Stimulated activated CD8-positive, alpha-beta memory T cell treated with anti-CD3 and anti-CD28 coated beads, Interleukin-7, amount 100 ng/mL, for 4 hours (primary cell): ENCODE measurements at places on chromosomes 12 and 14.

DNA sequence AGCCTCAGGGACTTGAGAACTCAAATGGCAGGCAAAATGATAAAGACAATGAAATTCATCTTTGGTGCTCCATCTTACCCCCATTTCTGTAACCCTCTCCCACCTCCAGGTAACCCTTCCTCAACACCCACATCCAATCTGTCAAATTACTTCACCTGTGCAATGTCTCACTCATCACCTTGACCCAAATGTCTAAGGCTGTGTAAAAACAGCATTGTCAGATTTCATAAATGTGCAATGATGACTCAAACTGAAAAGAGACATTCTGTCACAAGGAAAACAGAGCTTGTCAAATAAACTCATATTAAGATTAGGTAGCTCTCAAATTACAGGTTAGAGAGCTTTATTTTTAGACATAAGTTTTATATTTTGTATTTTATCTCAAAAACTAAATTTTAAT is 19.9 kb upstream of the COCH start:
- no peak for DNase-seq

GRCh38 chr14:72679536-72680151 is 214.3 kb downstream of the DPF3 start:
- no peak for DNase-seq

- DNase-seq: peak; percentile 61
Observed at GRCh38 chr14:102088012-102088792, 1.4 kb upstream of the HSP90AA1 start.

DNA sequence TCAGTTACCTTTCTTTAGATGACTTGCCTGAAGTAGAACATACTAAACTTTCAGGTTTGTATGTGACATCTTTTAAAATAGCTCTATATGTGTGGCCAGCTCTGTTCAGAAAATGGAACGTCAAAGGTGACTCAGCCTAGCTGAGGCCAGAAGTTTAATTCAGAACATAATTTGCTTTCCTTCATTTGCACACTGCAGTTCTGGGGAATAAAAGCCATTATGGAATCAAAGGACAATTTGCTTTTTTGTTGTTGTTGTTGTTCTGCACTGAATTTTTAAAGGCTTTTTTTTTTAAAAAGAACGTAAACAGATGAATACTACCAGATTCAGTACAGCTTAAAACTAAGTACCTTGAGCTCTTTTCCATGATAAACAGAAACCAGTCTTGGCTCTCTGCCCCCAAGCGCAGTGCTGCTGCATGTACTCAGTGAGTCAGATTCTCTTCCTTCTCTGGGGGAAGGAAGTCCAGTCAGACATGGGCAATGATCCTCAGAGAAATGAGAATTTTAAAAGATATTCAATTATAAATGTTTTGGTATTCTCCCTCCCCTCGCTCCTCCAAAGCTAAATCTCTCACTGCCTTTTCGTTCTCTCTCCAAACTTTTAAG is 644.2 kb downstream of the NOVA1 start:
- no peak for DNase-seq

GRCh38 chr12:1587927-1588574 is 6.3 kb downstream of the FBXL14 start:
- DNase-seq: no peak

- no peak for DNase-seq
Observed at GRCh38 chr14:55388160-55388559, 23.5 kb downstream of the ATG14 start.

DNA sequence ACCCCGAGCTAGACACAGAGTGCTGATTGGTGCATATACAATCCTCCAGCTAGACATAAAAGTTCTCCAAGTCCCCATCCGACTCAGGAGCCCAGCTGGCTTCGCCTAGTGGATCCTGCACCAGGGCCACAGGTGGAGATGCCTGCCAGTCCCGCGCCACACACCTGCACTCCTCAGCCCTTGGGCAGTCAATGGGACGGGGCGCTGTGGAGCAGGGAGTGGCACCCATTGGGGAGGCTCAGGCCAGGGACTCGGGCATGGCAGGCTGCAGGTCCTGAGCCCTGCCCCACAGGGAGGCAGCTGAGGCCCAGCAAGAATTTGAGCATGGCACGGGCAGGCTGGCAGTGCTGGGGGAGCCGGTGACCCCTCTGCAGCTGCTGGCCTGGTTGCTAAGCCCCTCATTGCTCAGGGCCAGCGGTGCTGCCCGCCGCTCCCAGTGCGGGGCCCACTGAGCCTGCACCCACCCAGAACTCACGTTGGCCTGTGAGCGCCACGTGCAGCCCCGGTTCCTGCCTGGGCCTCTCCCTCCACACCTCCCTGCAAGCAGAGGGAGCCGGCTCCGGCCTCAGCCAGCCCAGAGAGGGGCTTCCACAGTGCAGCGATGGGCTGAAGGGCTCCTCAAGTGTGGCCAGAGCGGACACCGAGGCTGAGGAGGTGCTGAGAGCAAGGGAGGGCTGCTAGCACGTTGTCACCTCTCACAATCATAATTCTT is 136.7 kb downstream of the PAWR start:
- DNase-seq: no peak

- no peak for DNase-seq
Observed at GRCh38 chr12:70798016-70798783, 122.3 kb downstream of the PTPRR start.

DNA sequence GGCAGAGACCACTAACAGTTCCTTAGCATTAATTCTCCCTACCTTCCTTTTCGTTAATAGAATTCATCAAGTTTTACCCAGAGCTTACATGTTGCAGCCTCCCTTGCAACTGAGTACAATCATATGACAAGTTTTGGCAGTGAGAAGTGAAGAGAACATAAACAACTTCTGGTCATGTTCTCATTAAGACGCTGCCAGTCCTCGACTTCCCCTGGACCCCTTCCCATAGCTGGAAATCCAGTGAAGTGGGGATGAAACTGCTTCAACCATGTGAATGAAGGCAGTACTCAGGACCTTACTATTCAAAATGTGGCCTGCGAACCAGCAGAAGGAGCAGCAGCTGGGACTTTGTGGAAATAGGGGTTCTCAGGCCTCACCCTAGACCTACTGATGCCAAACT is 133.9 kb downstream of the SPTSSA start:
- DNase-seq: no peak

DNA sequence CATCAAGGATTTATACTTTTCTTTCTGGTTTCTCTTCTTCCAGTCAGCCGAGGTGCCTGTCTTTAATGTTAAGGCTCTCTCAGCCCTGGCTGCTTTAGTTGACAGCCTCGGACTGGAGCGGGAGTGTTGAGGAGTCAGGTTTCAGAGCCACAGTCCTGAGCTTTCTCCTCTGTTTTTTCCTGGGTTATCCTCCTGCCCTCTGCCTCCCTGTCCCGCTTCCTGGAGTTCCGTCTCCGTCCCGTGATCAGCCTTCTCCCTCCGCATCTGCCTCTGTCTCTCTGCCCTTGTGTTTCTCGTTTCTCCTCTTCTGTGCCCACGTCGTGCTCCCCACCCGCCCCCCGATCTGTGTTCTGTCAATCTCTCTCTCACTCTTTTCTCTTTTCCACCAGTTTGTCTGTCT is 33.0 kb downstream of the IQSEC3 start:
- no peak for DNase-seq

- DNase-seq: no peak
Observed at GRCh38 chr12:6070472-6071257, 53.8 kb downstream of the VWF start.

DNA sequence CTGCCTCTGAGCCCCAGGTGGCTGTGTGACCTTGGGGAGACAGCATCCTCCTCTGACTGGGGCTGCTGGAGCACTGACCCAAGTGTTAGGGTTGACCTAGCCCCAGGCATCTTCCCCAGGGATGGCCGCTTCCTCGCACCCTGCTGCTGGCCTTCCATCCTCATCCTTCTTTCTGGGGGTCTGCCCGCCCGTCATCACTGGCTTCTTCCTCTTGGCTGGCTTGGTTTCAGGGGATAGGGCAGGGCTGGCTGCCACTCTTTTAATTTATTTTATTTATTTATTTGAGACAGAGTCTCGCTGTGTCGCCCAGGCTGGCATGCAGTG is 3.5 kb downstream of the TEDC1 start:
- DNase-seq: no peak

DNA sequence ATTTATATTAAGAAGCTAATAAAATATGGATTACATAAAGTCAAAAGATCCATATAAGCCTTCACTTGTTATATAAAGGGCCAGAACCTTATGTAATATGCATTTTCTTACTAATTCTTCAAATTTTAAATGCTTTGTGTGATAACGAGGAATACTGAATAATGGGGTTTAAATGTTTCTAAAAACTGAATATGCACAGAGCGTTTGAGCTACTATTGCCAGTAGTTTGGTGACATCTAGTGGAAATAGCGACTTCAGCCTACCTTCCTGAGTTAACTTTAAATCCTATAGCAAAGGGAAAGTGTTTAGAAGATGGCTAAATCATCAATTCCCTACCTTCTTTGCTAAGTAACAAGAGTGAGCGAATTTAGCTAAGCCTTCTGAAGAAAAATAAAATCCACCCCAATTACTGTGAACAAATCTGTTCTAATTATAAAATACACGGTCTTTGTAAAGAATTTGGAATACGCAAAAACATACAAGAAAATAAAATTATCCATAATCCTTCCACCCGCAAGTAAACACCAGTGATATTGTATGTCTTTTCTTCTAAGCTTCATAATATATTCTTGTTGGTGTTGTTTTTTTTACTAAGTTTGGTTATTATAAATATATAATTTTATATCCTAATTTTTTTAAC is 115.5 kb upstream of the G2E3 start:
- no peak for DNase-seq

GRCh38 chr14:102187044-102187443 is 47.3 kb downstream of the WDR20 start:
- no peak for DNase-seq

DNA sequence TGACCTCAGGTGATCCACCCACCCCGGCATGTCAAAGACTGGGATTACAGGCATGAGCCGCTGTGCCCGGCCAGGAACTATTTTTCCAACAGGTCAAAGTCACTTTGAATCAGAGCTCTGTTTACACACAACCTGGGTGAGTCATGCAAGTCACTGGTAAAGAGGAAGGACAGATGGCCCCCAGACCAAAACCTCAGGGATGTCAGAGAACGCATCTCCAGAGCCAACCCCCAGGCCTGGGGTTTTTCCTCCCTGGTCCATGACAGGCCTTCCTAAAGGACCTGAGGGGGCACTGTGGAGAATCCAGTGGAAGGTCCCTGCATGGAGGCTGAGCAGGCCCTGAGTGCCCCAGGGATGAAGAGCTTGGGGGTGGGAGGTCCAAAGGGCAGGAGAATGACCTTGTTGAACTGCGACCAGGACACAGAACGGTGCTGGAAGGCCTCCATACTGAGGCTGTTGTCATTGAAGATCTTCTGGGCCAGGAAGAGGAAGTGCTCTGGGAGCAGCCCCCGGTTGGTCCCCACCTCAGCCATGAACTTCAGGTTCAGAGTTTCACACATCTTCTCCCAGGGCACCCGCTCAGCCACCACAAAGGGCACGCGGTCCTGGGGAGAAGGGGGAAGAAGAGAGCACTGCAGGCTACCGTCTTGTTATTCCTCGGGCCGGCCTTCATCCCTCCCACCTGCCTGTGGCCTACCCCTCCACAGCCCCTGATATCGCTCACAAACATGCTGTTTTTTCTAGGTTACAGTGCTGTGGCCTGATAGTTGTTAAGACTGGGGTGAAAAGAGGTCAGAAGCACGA is 9.1 kb downstream of the STAT6 start:
- DNase-seq: no peak

DNA sequence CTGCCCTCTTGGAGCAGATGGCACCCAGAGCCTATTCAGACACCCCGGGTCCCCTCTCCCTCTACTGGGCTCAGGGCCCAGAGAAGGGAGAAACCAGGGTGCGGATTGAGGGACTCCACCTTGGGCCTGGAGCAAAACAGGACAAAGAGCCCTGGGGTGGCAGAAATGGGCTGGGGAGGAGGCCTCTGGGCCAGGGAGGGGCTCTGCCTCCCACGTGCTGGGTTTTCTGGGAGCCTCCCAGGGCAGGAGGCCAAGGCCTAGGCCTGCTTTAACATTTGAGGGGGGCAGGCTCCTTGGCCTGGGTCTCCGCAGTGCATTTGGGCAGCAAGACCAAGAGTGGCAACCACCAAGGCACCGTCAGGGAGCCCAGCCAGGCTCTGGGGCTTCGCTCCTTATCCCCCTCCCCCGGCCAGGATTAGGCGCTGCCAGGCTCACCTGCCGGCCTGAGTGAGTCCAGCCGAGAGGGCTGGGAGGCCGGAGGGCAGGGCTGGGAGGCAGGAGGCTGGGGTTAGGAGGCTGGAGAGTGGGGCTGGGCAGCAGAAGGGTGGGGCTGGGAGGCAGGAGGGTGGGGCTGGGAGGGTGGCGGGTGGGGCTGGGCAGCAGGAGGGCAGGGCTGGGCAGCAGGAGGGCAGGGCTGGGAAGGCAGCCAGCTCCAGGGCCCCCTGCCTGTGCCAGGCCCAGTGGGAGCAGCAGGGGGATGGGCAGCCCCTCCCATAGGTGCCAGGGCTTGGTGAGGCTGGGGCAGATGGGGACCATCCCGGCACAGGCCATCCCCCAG is 101.8 kb upstream of the EIF5 start:
- DNase-seq: no peak

- DNase-seq: no peak
Observed at GRCh38 chr14:97196336-97196735, 399.2 kb downstream of the VRK1 start.

- DNase-seq: no peak
Observed at GRCh38 chr14:34484726-34485125, 22.7 kb upstream of the SPTSSA start.

DNA sequence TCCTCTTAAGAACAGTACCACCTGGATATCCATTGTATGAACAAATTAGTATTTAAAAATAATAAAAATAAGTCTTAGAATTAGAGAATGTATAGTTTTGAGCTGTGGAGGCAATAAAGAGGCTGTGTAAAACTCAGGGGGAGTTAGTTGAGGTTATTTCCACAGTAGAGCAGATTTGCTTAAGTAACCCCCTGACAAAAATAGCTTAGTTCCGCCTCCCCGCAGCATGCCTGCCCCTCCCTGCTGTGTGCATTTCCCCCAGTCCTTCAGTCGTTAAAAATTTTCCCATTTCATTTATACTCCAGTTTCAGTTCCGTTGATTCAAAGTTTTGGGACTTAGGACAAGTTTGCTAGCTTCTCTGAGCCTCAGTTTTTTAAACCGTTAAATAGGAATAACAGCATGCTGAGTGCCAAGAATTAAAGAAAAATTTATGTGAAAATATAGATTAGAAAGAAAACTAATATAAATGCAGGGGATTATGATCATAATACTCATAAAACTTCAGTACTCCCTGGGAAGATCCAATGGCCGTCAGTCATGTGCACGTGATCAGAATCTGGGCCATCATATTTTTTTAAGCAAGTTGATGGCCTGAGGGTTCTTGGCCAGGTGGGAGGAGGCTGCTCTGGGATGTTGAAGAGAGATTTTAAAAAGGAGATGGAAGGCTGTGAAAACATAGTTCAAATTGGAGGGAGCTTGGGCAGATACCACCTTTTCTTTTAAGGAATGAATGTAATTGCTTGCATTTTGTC is 14.5 kb upstream of the SLC38A2 start:
- DNase-seq: no peak

DNA sequence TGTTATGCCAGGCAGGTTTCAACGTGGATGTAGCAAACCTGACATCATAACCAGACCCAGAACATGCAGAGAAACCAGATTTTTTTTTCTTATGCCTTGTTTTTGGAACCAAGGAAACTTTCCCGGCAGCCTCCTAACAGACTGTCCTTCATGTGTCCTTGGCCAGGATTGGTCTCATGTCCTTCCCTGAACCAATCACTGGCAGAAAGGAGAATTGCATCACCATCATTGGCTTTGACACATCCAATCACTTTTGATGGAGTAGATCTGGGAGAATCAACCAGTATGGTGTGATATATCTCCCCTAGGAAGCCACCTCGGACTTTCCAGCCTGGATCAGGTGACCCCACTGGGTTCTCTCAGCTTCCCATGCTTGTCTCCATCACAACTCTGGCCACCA is 25.6 kb upstream of the WSCD2 start:
- no peak for DNase-seq
